ENCODE measurements at places on chromosomes 1 and 21.
A peak's percentile ranks its signal among the peaks of the same experiment; 100 is the strongest.

- DNase-seq, result peak; percentile 69
Measured at GRCh38 chr1:9942399-9942938, 722 bp downstream of the LZIC start.

- DNase-seq, result peak; percentile 75
Measured at GRCh38 chr1:43783671-43784205, 76.4 kb downstream of the ST3GAL3 start.

DNA sequence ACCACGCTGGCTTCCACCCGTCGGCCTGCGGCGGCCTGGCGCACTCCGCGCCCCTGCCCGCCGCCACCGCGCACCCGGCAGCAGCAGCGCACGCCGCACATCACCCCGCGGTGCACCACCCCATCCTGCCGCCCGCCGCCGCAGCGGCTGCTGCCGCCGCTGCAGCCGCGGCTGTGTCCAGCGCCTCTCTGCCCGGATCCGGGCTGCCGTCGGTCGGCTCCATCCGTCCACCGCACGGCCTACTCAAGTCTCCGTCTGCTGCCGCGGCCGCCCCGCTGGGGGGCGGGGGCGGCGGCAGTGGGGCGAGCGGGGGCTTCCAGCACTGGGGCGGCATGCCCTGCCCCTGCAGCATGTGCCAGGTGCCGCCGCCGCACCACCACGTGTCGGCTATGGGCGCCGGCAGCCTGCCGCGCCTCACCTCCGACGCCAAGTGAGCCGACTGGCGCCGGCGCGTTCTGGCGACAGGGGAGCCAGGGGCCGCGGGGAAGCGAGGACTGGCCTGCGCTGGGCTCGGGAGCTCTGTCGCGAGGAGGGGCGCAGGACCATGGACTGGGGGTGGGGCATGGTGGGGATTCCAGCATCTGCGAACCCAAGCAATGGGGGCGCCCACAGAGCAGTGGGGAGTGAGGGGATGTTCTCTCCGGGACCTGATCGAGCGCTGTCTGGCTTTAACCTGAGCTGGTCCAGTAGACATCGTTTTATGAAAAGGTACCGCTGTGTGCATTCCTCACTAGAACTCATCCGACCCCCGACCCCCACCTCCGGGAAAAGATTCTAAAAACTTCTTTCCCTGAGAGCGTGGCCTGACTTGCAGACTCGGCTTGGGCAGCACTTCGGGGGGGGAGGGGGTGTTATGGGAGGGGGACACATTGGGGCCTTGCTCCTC, 1.9 kb downstream of the OLIG2 start:
- no peak for DNase-seq

DNA sequence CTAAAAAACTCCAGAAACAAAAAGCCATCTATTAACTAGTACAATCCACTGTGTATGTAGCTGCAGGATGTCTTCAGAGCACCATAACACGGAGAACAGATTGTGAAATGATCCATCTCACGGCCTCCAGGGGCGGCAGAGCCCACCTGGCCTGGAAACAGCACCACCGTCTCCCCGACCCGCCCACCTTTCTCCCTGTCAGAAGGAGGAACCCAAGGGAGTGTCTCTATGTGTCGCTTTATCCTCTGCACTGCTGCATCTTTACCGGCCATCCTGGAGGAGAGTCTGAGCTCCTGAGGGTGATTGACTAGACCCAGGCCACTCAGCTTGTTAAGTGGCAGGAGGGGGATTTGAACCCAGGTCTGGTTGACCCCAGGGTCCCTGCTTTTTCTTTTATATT, 405.0 kb downstream of the MATN1 start:
- DNase-seq, result no peak

DNA sequence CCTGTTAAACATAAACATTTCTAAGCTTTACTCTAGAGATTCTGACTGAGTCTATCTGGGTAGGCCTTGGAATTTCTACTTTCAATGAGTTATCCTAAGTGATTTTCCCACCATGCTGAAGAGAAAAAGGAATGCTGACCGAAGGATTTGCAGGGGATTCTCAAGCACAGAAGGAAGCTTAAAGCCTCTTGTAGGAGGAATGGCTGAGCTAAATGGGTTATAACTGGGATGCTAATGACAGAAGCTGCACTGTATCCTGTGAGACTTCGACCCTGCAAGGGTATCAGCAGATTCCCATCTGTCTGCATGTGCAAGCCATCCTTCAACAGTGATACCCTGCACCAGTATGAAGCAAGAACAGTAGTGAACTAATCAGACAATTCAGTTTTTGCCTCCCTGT, 35.4 kb downstream of the SLC35D1 start:
- no peak for DNase-seq

GRCh38 chr1:158067662-158068061, 74.2 kb downstream of the KIRREL1 start:
- DNase-seq, result peak; percentile 42

DNA sequence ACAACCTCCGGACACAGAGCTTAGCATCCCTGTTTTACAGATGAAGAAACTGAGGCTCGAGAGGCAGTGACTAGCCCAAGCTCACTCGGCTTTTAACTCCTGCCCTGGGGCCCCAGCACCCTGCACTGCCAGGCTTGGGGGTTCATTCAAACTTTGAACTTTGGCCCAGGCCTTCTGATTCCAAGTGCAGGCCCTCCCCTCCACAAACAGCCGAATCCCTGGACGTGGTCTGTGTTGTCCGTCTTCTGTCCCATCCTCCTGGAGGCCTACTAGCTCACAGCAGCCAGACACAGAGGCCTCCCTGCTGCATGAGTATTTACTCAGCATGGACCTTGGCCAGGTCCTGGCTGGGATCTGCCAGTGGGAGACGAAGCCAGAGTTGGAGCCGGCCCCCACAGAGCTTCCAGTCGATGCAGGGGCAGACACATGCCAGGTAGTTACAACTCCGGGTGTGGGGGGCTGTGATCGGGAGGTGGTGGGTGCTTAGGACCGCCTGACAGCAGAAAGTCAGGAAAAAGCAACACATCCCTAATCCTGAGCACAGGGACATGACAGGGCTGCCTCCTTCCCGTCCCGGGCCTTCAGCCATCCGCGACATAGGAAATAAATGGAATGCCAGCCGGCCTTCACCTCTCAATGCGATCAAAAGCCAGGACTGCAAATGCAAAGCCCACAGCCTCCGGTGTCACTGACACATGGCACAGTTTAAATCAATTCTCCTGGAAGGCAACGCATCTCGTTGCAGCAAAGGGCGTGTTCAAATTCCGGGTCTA, 7.4 kb downstream of the IFFO2 start:
- DNase-seq, result peak; percentile 41

- no peak for DNase-seq
Measured at GRCh38 chr1:154155251-154155650, 378 bp upstream of the NUP210L start.

- no peak for DNase-seq
Measured at GRCh38 chr1:41532206-41532975, 47.9 kb upstream of the EDN2 start.
